Stimulated activated CD8-positive, alpha-beta memory T cell treated with anti-CD3 and anti-CD28 coated beads, Interleukin-7, amount 100 ng/mL, for 4 hours (primary cell): ENCODE measurements at places on chromosomes 6 and 20.

DNA sequence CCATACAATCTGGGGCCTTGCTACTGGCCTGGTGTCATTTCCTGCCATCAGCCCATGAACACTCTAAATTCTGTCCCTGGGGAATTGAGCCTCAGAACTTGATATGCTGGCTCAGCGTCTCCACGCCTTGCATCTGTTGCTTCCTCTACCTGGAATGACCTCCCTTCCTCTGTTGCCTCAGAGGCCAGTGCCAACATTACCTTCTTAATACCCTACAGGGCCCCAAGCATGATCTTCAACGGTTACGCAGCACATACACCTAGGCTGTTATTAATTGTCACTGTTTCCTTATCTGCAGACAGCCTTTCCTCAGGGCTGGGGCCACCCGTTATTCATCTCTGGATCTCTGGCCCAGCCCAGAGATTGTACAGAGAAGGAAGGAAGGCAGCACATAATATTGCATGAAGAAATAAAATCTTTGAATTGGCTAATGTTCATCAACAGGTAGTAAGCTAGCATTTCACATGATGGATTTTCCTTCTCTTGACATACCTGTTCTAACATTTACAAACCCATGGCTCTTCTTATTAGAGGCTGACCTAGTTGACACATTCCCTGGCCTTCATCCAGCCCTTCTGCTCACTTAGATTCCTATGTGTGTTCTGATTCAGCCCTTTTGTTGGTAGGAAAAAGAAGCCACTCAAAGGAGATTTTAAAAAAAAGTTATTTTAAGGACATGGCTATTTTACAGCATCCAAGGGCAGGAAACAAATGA lies 8.4 kb upstream of the RNF182 start:
- no peak for DNase-seq

DNA sequence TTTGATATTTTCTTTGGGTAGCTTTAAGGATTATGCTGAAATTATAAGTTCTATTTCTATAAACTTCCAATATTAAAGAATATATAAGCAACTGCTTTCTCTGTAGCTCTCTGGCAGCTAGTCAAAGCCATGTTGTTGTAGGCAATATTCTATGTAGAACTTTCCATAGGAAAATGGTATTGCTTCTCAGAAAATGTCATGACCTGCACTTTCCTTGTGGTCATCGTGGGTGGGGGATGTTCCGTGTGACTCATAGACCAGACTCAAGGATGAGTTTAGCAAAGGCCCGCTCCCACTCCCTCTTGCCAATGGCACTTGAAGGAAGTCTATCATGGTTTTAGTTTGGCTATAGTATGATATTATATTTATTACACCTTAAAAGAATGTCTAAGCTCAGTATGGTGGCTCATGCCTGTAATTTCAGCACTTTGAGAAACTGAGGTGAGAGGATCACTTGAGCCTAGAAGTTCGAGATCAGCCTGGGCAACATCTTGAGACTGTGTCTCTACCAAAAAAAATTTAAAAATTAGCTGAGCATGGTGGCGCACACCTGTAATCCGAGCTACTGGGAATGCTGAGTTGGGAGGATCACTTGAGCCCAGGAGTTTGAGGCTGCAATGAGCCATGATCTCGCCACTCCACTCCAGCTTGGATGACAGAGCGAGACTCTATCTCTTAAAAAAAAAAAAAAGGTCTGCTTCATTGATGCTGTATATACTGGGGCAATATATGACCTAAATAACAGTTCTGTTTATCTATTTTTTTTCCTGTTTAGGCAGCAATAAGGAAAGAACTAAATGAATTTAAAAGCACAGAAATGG lies 36.6 kb upstream of the LTV1 start:
- DNase-seq: peak; percentile 66

- no peak for DNase-seq
Measured at GRCh38 chr6:125231574-125232343, 70.0 kb downstream of the HDDC2 start.

DNA sequence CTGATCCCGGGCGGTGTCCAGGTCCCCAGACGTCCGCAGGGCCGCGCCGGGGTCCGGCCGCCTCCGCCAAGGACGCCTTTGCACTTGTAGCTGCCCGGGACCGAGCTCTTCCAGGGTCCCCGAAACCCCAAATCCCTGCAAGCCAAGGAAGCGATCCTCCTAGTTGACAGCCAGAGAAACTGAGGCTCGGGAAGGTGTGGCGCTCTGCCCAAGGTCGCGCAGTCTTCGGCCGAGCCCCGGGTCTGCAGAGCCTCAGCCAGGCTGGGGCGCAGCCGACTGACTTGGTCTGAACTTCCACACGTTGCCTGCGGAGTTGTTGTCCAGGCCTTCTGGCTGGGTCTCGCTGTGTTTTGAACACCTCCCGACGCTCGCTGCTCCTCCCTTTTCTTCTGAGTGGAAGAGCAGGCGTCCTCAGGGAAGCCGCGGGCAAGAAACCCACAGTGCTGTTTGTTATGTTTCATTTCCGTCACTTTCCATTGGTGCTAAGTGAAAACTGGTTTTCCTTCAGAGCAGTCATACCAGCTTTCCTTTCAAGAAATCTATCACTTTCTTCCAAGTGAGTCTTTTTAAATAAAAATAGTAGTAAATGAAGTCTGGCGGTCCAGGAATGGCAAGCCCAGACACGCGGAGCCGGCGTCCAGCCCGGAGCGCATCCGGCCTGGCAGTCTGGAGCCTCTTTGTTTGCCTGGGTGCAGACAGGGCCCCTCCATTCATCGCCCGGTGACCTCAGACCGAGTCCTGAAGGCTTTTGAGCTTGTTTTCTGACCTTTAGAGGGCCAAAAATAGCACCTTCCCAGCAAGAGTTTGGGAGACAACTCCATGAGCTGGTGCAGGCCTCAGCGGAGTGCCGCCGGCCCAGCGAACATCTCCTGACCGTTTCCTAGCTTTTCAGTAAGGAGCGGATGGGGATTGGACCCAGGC lies 698 bp downstream of the FAM210B start:
- no peak for DNase-seq

DNA sequence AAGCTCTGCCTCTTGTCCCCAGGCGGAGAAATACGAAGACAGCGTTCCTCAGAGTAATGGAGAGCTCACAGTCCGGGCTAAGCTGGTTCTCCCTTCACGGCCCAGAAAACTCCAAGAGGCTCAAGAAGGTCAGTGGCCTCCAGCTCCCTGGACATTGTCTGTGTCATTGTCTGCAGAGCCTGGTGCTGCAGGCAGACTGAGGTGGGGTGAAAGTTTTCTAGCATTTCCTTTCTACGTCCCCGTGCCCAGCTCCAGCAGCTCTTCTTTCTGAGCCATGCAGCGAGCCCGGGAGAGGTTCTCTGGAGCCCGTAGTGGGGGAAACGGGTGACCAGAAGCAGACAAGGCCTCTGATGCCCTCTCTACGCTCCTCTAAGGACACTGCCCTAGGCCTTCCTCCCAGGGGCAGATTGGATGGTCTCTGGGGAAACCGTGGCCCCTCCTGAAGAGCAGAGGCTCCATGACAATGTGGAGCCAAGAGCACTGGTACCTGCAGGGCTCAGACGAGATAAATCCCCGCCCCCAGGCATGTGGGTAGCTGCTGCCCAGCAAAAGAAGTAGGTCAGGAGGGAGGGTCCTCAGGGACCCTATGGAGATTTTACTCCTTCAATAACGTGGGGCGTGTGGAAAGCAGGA lies 58.4 kb downstream of the EZR start:
- DNase-seq: no peak

DNA sequence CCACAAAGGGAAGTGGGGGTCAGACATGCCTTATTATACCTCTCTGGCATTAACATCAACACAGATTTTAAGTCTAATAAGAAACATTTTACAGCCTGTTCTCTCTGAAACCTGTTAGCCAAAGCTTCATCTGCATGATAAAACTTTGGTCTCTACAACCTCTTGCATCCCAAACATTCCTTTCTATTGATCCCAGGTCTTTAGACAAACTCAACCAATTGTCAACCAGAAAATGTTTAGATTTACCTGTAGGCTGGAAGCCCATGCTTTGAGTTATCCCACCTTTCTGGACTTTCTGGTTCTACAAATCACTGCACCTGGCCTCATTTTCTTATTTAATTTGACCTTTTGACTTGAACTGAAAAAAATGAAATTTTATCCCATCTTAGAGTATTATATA lies 20.8 kb downstream of the MCM8 start:
- DNase-seq: no peak

GRCh38 chr6:137155830-137156229 lies 17.6 kb downstream of the IL22RA2 start:
- DNase-seq: peak; percentile 21

GRCh38 chr6:40390144-40390800 lies 196.9 kb downstream of the LRFN2 start:
- DNase-seq: no peak

DNA sequence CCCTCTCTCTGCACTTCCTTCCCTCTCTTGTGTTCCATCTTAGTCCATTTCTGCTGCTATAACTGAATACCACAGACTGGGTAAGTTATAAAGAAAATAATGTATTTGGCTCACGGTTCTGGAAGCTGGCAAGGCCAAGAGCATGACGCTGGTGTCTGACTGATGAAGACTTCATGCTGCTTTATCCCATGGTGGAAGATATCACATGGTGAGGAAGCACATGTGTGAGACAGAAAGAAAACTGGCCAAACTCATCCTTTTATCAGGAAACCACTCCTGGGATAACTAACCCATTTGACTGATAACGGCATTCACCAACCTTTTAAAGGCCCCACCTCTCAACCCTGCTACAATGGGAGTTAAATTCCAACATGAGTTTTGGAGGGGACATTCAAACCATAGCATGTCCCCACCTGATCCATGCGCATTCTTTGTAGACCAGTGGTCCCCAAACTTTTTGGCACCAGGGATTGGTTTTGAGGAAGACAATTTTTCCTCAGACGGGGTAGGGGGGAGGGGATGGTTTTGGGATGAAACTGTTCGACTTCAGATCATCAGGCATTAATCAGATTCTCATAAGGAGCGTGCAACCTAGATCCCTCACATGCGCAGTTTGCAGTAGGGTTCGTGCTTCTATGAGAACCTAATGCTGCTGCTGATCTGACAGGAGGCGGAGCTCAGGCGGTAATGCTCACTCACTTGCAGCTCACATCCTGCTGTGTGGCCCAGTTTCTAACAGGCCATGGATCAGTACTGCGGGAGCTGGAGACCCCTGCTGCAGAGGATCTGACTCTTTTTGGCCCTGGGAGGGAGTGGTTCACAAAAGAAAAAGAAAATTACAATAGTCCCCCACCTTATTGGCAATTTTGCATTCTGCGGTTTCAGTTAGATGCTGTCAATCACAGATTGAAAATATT lies 71.7 kb upstream of the RNF24 start:
- no peak for DNase-seq

DNA sequence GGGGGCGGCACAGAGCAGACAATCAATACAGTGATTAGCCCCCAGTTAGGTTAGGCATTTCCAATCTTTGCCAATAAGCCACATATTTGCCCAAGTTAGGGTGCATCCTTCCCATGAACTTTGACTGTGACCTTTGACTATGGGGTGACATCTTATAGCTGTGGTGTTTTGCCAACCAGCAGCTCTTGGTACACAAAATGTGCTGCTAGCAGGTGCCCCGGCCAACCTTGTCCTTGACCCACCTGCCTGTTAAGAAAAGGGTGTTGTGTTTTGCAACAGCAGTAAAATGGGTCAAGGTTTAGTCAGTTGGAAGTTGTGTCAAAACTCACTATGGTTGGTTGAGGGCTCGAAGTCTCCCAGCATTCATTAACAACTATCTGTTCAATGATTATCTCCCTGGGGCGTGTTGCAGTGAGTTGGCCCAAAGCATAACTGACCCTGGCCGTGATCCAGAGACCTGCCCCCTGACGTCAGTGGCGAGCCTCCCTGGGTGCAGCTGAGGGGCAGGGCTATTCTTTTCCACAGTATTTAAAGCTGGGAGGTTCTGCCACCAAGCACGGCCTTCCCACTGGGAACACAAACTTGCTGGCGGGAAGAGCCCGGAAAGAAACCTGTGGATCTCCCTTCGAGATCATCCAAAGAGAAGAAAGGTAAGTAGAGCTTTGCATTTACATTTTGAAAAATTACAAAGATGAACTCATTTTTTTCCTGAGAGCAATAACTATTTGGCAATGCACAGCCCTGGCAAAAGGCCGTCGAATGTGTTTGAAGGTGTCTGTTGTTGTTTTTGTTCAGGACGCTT lies at the start of gene PCK1:
Gene PCK1, plus strand, starts transcription at position 557 of the 802 bp plus-strand sequence. CDS start 302 bp downstream, outside the sequence.
- no peak for DNase-seq

DNA sequence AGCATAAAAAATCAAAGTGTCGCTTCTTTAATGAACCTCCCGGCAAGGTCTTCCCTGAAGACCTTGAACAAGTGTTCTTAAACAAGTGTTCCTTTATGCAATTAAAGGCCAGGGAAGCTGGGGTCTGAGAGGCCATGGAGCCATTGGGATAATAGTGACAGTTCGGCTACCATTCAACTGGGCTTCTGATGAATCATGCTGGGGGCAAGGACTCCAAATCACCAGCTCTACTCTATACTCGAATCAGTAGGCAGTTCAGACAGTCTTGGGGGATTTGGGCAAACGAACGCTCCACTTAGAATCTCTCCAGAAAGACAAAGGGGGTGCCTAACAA lies 34.7 kb upstream of the EZR start:
- no peak for DNase-seq

DNA sequence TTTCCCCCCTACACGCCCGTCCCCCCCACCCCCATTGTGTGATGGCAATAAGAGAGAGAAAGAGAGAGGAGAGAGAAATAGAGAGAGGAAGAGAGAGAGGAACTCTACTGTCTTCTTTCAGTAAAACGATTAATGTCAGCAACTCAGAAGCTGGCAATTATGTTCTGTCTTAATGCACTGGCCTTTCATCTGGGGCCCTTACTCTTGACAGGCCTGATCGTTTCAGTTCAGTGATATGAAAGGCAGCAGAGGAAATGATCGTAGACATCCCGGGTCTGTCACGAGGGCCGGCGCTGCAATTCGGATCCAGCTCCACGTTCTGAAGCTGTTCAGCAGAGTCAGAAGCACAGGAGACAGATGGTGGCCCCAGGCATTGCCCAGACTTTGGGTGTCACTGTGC lies 308.9 kb downstream of the ZNF217 start:
- no peak for DNase-seq

DNA sequence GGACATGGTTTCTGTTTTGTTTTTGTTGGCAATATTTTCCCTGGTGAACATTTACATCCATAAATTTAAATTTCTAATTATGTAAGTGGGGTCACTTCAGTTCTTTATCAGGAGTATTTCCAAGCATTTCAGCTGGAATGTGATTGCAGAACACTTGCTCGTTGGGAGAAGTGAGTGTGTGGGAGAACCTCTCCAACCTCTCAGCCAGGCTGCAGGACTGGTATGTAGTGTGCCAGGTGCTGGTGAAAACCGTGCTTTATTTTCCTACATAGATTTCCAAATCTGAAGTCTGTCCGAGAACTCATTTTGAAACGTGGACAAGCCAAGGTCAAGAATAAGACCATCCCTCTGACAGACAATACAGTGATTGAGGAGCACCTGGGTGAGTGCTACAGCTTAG lies 6.3 kb downstream of the RPL7L1 start:
- no peak for DNase-seq
